Neural progenitor cell (in vitro differentiated cells): ENCODE measurements at places on chromosomes 4 and X.

DNA sequence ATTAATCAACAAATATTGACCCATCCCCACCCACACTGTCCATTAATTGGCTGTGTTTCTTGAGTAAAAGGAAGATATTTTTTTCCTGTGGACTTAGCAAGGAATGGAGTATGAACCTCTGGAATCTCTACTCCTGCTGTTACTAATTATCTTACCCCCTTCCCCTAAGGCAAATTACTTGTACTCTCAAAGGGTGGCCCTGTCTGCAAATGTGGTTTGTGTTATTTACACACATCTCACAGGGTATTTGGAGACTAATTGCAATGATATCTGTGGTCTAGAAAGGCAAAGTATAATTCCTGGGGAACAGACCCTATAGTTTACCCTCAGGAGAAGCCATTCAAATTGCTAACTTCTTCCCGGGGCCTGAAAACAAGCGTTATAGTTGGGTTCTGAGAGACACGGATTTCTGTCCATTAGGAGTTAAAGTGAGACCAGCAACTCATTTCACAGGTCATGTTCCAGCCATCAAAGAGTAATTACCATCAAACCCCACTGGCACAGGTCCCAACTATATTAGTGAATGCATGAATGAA, 133.0 kb upstream of the RASGEF1B start:
- DNase-seq = no peak

DNA sequence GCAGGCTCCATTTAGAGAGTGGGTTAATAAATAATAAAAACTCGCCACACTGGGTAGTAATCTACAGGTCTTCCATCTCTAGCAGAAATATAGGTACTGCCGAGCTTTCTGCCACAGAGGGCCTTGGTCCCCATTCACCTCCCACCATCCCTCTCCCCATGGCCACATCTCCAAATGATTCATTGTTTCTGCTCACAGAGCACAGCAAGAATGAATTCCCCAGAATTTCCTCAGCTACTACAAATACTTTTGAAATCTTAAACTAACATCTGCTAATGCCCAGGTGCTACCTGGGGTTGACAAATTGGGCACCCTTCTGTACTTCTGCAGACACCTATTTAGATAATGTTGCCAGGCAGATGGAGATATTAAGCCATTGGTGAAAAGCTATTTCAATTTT, 5.1 kb downstream of the PHEX start:
- no peak for DNase-seq

DNA sequence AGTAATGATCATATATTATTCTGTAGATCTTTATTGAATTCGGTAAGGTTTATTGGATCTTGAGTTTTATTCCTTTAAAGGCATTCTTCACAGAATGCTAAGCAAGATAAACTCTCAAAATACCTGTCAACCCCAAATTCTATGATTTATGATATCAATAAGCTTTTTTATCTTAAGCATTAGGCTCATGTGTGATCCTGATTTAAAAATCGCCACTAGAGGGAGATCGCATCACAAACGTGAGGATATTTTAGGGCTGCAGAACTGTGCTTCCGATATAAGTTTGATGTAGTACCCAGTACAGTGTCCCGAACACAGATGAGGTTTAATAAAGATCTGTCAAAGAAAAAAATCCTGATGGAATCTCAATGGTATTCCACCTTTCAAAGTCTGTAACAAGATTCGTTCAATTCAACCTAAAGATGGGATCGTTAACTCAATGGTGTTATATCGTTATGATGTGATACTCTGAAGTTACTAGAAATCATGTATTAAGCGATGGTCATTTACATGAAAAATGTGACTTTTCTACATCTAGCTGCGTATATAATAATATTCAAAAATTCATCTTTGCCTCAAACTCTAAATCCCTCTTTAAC, 169.0 kb downstream of the CORIN start:
- DNase-seq = peak; percentile 43

GRCh38 chrX:51336584-51336983, 4.0 kb downstream of the NUDT10 start:
- peak; percentile 71 for DNase-seq

- DNase-seq = no peak
Measured at GRCh38 chr4:180798036-180798577, 1445.1 kb upstream of the TENM3 start.

DNA sequence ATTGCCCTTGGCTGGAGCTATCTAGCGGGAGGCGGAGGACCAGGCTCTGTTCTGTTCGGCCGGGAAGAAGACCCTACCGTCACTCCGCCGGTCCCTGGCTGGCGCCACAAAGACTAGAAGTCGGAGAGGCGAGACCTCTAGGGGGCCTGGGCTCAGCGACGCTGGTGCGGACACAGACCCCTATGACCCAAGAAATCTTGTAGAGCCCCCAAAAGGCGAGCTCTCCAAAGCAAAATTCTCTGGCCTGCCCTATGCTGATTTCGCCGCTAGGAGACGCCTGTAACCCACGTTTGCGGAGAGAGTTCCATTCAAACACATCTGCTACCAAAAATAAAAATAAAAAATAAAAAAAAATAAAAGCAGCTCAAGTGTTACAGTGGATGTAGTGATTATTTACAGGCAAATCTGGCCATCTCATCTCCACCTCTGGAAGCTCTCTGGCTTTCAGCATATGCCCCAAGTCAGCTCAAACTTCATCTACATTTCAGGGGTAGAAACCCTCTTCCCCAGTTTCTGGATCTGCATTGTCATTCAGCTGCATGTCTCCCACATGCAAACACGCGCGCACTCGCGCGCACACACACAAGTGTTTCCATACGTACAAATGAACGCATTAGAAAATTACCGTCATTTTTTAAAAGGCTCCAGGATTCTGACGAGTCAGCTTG, 2.4 kb upstream of the PCDH10 start:
- DNase-seq = peak; percentile 80

- peak; percentile 64 for DNase-seq
Measured at GRCh38 chr4:57190601-57191481, 80.7 kb upstream of the IGFBP7 start.

DNA sequence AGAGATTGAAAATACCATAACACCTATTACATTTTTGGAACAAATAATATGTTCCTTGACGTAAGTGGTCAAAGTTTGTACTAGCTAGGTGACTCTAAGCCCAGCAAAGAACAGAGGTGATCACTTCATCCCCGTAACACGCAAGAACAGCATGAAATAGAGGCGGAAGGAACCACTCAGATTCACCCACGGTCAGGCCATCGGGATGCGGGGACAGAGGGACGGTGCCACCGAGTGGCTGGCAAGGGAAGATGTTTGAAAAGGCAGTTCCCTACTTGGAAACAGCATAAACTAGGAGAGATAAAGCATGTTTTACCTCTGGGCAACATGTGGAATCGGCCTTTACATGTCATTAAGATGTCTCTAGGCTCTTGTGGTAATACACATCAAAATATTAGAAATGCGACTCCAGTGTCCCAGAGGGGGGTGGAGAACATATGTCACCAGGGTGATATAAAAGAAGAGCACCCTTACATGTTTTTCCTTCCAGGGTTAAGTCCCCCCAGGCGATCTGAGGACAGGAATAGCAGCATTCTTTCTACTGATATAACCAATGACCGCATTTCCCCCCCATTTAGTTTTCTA, 84.0 kb downstream of the PHKA2 start:
- peak; percentile 44 for DNase-seq

DNA sequence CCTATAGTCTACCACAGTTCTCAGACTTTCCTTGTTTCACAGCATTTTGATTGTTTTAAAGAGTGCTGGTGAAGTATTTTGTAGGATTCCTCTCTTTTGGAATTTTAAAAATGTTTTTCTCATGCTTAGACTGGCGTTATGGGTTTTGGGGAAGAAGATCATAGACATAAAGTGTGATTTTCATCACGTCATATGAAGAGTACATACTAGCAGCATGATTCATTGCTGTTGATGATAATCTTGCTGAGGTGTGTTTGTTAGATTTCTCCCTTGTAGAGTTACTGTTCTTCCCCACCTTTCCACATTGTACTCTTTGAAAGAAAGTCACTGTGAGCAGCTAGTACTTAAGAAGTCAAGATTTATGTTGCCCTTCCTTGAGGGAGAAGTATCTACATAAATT, 396.1 kb upstream of the GNPDA2 start:
- no peak for DNase-seq

GRCh38 chr4:169012049-169012448, 2.0 kb upstream of the CBR4 start:
- no peak for DNase-seq

DNA sequence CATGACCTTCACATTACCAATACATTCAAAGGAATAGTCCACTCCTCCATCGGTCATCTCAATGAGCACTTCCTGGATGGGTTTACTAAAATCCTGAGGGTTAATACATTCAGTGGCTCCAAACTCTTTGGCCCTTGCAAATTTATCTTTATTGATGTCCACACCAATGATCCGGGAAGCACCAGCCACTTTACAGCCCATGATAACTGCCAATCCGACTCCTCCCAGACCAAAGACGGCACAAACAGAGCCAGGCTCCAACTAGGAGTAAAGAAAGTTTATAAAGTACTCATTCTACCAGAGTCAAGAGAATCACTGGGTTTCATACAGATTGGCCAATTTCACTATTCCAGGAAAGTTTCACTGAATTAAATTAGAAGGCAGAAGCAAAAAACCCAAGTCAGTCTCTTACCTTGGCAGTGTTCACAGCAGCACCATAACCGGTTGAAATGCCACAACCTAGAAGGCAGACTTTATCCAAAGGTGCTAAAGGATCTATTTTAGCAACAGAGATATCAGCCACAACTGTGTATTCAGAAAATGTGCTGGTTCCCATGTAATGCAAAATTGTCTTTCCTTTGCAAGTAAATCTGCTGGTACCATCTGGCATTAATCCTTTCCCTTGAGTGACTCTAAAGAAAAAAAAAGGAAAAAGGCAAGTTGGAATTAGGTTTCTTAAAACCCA, 12.2 kb downstream of the ADH5 start:
- no peak for DNase-seq

DNA sequence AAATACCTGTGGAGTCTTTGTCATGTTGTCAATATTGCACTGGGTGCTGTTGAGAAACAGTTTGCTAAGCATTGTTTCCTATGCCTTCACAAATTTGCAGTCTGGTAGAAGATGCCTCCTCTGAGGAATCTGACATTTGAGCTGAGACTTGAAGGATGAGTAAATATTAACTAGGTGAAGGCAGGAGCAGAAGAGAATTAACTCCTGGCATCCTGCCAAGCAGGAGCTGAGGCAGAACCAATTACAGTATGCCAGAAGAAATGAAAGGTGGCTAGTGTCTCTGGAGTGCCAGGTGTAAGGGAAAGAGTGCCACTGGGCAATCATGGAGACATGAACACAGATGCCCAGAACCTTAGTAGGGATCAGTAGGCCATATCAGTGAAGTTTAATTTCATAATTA, 1778.2 kb upstream of the PCDH10 start:
- no peak for DNase-seq

DNA sequence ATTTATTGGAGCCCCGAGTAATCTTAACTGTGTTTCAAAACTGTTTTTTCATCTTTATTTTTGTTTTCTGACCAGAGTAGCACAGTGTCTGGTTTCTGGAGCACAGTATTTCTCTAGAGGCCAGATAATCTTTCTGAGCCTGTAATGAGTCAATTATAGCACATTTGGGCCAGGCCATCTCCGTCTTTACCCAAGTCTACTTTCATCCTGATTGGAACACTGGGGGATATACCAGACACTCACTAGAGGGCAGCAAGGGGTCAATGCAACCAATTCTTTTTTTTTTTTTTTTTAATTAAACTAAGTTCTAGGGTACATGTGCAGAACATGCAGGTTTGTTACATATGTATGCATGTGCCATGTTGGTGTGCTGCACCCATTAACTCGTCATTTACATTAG, 282.0 kb downstream of the ARHGAP24 start:
- peak; percentile 58 for DNase-seq

- peak; percentile 72 for DNase-seq
Measured at GRCh38 chr4:158004101-158004500, 168.7 kb downstream of the GASK1B start.

GRCh38 chr4:145828802-145829485, 109.7 kb downstream of the ZNF827 start:
- DNase-seq = no peak

- no peak for DNase-seq
Measured at GRCh38 chr4:5678977-5679376, 29.4 kb downstream of the EVC2 start.

GRCh38 chr4:10639100-10639499, 45.5 kb downstream of the CLNK start:
- peak; percentile 58 for DNase-seq

DNA sequence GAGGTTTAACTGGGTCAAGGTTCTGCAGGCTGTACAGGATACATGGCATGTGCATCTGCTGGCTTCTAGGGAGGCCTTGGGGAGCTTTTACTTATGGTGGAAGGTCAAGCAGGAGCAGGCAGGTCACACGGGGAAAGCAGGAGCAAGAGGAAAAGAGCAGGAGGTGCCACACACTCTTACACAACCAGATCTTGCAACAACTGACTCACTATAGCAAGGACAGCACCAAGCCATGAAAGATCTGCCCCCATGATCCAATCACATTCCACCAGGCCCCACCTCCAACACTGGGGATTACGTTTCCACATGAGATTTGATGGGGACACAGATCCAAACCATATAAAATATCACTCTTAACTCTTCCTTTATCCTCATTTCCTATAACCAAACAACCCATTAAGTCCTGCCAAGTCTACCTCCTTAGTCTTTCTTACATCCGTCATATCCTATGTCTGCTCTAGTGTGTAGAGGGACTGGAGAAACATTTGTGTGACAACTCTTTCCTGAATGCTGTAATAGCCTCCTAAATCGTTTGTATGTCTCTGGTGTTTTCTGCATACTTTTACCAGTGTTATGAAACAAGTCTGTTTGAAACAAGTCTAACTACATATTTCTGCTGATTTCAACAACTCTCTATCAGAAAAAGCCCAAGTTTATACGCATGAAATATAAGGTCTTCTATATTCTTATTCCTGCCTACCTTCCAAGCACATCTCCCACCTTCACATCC, 8.3 kb upstream of the RAP2C start:
- no peak for DNase-seq

DNA sequence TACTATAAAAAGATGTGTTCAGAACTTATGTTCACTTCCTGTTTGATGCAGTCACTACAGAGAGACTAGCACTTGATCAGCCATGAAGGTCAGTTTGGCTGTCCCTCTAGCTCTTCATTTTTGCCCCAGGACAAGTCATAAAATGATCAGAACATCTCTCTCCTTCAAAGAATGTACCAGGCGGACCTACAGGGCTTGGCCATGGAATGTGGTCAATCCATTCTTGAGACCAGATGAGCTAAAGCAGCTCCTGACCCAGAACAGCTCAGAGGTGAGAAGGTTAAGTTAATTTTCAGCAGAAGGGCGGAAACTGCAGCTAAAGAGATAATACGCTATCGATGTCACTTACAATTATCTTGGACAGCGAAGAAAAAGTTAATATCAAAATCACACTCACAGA, 49.2 kb upstream of the TAB3 start:
- DNase-seq = no peak
